ENCODE measurements at places on chromosomes 1 and 21.
A peak's percentile ranks its signal among the peaks of the same experiment; 100 is the strongest.

- DNase-seq, result no peak
Observed at GRCh38 chr1:177211231-177211630, 40.5 kb downstream of the BRINP2 start.

DNA sequence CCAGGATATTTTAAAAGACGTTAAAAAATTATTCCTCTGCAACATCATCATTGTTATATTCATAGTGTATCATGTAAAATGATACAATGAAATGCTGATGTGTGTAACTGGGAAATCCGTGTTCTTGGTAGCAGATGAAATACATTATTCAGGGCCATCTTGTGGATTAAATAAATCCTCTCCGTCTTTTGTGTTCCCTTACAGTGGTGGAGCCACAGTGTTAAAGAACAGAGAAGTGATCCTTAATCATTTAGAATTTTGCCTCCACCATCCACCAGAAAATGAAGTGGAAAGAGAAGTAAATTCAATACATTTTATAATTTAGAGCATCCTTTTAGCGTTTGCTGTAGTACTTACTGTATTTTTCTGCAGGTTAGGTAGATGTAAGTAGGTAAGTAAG is 1.3 kb downstream of the DYRK3 start:
- DNase-seq, result no peak

- no peak for DNase-seq
Observed at GRCh38 chr21:32570456-32570855, 14.9 kb downstream of the TCP10L start.

DNA sequence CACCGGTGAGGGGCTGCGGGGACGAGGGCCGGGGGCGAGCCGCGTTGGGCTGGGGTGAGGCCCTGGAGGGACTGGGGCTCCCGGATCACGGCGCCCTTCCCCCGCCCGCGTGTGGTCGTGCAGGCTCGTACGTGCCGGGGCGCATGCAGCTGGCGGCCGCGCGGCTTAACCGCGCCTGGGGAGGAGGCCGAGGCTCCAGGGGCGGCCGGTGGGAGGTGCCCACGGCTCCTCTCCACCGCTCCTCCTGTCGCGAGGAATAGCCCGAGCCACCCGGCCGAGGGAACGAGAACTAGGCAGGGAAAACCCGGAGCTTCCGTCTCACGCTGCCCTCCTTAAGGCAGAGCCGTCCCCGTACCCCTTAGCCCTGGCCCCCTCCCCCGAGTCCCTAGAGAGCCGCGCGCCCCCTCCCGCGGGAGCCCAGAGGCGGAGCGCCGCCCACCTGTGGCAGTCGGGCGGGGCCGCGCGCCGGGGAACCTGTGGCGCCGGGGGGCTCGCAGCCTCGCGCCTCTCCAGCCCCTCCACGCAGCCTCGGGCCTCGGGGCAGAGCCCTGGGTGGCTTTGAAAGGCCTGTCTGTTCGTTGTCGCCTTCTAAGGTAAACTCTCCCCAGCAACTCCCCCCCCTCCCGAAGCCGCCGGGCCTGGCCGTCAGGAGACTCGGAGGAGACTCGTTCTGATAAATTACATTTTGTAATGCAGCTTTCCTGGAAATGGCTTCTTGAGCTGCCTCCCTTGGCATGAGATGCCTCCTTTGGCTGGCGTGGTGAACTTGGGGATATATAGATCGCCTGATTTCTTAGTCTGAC is 746 bp downstream of the AK4 start:
- DNase-seq, result peak; percentile 48

GRCh38 chr1:23936481-23937176 is 23.0 kb upstream of the PNRC2 start:
- no peak for DNase-seq

GRCh38 chr1:30815556-30815955 is 58.0 kb upstream of the LAPTM5 start:
- DNase-seq, result no peak

- DNase-seq, result no peak
Observed at GRCh38 chr1:42767510-42768000, 506 bp downstream of the C1orf50 start.
